Hypothalamus (tissue), 51 donors: ENCODE measurements at places on chromosomes 5 and 9.

DNA sequence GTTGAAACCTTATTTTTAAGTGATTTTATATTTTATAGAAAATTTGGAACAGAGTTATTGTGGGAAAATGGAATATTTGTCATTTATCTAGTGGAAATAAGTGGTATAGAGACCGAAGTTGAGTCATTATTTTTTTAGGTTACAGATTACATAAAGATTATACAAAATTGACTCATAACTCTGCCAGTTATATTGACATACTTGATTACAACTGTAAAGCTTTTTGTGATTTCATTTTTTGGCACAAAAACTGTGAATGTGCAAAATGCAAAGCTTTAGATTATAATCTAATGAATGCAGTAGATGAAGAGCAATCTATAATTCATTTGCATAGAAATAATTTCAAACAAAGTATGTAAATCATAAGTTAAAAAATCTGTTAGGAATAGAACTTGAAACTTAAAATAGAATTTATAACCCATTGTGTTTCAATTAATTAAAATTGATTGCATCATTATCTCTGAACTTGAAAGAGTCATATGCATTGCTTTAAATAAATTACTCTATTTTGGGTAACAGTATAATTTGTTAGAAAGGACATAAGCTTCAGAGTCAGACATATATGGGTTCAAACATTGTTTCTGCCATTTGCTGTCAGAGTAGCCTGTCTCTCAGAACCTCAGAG is 280.4 kb downstream of the FER start:
- no peak for DNase-seq

GRCh38 chr9:13165956-13166355 is 113.5 kb downstream of the MPDZ start:
- DNase-seq, result no peak

GRCh38 chr5:102617191-102618187 is 118.7 kb upstream of the SLCO6A1 start:
- DNase-seq, result no peak

GRCh38 chr9:4495537-4495936 is 5.3 kb downstream of the SLC1A1 start:
- DNase-seq, result no peak

DNA sequence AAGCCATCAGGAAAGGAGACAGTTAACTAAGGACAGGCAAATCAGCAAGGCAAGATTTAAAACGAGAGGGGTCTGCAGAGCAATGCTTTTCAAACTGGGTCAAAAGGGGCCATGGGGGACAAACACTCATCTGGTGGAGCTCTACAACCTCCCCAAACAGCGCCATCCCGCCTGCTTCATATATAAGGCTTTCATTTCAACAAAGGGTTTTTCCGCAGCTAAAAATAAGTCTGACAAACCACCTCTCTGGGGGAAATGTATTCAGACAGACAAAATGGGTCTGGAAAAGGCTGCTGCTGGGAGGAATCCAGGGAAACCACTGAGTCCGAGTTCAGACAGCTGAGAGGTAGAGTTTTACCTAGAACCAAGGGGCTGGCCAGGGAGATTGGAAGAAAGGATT is 8.3 kb upstream of the SEPTIN8 start:
- no peak for DNase-seq
